ENCODE measurements at places on chromosomes 2 and 18.
A peak's percentile ranks its signal among the peaks of the same experiment; 100 is the strongest.

GRCh38 chr18:32091325-32091723 lies 350 bp upstream of the RNF138 start:
- no peak for DNase-seq

GRCh38 chr2:130834931-130835765 lies 1.6 kb upstream of the ARHGEF4 start:
- no peak for DNase-seq

GRCh38 chr2:12397854-12398253 lies 318.9 kb upstream of the TRIB2 start:
- DNase-seq, result no peak

DNA sequence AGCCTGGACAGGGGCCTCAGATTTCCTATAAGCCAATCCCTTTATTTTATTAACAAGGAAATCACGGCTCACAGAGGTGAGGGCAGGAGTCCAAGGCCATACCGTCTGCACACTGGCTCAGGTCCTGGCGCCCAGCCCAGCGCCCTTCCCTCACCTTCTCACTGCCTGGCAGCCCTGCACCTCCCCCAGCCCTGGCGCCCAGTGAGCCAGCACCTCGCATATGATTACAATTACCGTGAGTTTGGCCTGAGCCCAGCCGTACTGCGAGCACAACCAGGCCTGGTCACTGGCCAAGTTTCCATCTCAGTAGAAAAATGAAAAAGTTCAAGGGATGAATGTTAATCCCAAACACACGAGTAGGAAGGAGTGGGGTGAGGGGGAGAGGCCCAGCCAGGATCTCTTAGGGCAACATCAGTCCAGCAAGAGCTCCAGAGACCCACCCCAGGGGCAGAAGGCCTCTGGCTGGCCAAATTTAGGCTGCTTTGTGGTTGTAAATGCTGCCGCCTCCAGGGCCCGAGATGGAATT lies 68.4 kb downstream of the MCFD2 start:
- DNase-seq, result no peak

GRCh38 chr2:230942920-230943896 lies 18.2 kb upstream of the GPR55 start:
- peak; percentile 10 for DNase-seq

DNA sequence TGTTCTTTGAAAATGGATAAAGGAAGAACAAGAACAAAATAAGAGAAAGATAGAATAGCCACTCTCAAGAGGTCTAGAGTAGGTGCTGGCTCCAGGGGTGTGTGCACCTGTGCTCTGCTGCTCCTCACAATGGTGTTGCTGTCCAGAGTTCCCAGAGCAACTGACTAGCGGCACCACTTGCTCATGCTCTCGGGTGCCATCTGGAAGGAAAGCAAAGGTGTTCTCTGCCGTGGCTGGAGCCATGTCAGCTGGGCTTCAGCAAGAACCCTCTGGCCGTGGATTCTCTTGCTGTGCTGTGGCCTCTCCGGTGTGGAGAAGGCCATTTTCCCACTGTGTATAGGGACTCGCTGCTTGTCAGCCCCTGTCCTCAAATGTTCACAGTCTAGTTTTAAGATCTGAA lies 114.6 kb upstream of the TEX51 start:
- no peak for DNase-seq

- no peak for DNase-seq
These were observed 86.6 kb downstream of the DTNB start for GRCh38 chr2:25586726-25587144.

DNA sequence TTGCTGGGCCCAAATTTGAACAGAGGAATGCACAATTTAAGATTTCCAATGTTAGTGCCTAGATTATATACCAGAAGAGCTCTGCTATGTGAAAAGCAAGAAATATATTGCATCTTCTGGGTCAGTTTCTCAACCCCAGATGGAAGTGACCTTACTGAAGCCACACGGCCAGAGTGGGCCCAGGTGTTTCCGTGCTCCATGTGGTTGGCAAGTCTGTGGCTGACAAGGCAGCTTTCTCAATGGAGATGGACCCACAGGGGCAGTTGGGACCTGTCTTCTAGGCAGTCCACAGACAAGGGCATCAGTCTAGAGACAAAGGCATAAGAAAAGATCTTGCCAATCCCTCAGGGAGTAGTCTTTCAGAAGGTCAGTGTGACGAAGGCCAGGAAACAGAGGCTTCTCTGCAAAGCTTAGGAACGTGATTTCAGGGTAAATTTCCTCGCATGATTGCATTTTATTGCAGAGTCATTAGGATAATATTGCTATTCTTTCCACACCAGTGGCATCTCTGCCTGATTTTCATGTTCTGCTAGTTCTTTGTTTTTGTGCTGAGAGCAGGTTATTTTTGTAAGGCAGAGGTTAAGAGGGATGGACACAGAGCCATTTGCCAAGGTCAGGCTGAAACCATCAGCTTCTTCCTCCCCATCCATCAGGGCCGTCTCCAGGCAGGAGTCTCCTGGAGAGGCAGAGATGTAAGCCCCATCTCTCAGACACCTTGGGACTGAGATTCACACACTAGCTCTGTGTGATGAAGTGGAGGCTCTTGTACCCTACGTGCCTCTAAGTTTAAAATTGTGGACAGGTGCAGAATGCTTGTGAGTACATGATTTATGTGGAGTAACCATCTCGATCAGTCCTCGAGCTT lies 202.1 kb downstream of the ANKRD30B start:
- no peak for DNase-seq

- no peak for DNase-seq
These were observed 132.3 kb downstream of the UXS1 start for GRCh38 chr2:106061611-106062349.

- no peak for DNase-seq
These were observed 263.9 kb downstream of the LTBP1 start for GRCh38 chr2:33210626-33211025.

DNA sequence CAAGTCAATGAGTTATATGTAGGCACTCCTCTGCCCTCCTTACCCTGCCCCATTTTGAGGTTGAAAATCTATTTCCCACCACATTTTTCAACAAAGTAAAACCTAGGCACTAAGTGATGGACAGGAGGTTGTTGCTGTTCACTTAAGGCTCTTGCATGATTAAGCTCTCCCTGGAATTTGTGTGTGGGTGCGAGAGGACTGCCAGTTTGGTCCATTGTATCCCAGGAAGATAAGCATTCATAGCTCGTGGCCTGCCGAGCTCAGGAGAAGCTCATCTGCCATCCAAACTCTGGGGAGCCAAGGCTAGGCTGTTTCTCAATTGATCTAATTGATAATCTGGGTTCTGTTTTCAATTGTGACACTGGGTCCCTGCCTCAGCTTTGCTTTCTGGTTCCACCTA lies 4.7 kb upstream of the MAP4K4 start:
- no peak for DNase-seq

DNA sequence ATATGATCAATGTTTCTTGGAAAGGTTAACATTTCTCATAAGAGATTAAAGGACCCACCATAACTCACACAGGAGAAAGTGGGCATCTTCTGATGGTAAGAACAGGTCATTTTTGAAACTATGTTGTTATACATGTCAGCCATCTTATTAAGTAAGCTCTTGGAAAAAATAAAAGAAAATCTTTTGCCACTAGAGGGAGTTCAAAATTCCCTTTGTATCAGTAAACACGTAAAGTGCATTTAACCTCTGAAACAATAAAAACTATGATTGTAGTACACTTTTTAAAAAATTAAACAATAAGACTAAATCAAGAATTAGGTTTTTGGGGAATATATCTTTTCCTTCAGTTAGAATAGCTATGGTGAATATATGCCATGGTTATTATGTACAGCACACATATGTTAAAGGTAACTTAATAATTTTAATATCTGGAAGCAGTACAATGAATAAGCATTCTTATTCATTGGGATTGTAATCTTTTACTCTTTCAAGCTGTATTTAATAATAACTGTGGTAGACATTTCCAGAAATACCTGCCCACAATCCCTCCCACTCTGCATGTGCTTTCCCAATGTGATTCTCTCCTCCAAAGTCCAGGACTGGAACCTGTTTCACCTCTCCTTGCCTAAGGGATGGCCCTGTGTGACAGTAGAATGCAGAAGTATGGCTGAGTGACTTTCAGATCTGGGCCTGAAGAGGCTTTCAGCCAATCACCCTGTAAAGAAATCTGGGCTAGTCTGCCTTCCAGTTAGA lies 64.2 kb downstream of the RBMS1 start:
- DNase-seq, result peak; percentile 75

Data from CD4-positive, alpha-beta T cell treated with Interleukin-15 for 4 hours (primary cell).